H54 (cell line): ENCODE measurements at places on chromosomes 7 and 10.

DNA sequence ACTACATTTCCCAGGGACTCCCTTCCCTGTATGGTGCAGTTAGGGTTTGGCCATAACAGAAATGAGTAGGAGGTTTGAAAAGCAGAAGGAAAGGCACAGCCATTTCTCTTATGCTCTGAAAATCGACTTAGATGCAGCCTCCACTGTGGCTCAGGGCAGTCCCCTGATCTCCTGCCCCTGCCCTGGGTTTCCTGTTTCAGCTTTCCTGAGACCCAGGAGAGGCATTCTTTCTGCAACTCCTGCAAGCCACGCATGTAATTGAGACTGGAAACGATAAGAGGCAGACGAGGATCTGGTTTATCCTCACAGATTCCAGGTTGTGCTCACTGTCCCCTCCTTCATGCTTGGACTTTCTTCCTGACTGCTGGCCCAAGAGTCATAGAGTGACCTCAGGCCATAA is 461.2 kb upstream of the VSTM2A start:
- no peak for DNase-seq

GRCh38 chr10:98353170-98353569 is 61.8 kb downstream of the PYROXD2 start:
- no peak for DNase-seq

GRCh38 chr7:106290319-106290718 is 5.5 kb upstream of the NAMPT start:
- no peak for DNase-seq

- no peak for DNase-seq
Measured at GRCh38 chr10:99623919-99624318, 3.7 kb upstream of the SLC25A28 start.

- no peak for DNase-seq
Measured at GRCh38 chr7:42250411-42250810, 13.4 kb upstream of the GLI3 start.

DNA sequence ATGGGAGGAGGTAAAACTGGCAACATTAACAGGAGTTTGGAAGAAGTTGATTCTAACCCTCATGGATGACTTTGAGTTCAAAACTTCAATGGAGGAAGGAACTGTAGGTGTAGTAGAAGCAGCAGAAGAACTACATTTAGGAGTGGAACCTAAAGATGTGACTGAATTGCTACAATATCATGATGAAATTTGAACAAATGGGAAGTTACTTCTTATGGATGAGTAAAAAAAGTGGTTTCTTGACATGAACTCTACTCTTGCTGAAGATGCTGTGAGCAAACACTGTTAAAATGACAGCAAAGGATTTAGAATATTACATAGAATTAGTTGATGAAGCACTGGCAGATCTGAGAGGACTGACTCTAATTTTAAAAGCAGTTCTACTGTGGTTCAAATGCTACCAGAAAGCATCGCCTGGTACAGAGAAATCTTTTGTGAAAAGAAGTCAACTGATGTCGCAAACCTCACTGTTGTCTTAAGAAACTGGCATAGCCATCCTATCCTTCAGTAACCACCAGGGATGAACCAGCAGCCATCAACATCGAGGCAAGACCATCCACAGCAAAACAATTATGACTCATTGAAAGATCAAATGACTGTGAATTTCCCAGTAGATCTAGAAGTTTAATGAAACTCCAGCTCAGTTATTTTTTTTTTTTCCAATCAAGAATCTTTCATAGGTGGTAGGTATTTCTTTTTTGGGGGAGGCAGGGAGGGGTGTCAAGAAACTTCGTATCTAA is 20.8 kb downstream of the BRAF start:
- no peak for DNase-seq

- no peak for DNase-seq
Measured at GRCh38 chr10:90398566-90398965, 459.3 kb downstream of the HTR7 start.

DNA sequence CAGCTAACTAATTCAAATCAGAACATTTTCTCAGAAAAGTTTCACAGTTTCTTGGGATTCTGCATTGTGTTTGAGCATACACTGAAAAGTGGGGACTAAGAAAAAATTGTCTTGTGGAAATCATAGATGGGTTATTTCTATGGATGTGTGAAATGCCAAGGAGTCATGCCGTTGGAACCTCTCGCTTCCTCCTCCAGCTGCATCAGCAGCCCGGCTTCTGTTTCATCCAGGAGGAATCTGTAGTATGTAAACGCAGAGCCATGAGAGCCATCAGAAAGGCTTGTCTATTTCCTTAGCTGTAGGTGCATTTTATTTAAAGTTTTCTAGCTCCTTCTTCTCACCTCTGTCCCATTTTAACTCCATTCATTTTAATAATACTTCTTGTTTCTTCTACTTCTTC is 1144.1 kb downstream of the GATA3 start:
- no peak for DNase-seq

- DNase-seq: no peak
Measured at GRCh38 chr10:133224756-133225372, 5.2 kb upstream of the UTF1 start.

GRCh38 chr10:59096631-59097030 is 79.8 kb upstream of the PHYHIPL start:
- no peak for DNase-seq

DNA sequence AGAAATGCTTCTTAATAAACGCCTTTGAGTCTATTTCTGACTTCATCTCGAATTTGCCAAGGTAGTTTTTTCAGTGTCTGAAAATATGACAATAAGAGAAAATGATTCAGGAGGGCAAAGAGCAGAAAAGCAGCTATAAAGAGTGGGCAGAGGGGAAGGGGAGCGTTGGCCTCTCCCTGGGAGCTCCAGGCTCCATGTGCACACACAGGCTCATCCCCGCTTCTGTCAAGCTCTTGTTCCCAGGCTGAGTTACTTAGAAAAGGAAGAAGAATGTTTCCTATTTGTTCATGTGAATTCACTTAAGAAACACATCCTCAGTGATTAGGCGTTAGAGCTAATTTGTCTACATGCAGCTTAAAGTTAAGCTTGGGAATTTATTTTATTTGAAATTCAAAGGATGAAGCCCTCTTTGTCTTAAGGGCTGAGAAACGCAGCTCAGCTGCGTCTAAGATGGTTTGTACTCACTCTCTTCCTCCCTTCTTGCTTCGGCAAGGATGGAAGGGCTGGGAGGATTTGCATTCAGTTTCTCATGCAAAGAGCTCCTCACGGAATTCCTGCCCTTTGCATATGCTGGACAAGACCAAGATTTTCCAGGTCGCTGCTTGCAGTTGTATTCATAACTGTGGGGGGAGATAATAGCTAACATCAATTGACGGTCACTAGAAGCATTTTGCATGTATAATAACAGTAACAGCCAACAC is 29.0 kb upstream of the ATXN7L1 start:
- no peak for DNase-seq

- DNase-seq: no peak
Measured at GRCh38 chr7:38123494-38123893, 54.6 kb upstream of the STARD3NL start.

GRCh38 chr10:101840102-101840684 is 3.4 kb downstream of the KCNIP2 start:
- DNase-seq: no peak

GRCh38 chr10:93384006-93384405 is 98.1 kb downstream of the MYOF start:
- peak; percentile 79 for DNase-seq

- no peak for DNase-seq
Measured at GRCh38 chr10:48335788-48336187, 29.3 kb downstream of the MAPK8 start.

- DNase-seq: peak; percentile 91
Measured at GRCh38 chr10:102235598-102235920, 5.8 kb downstream of the PITX3 start.

- DNase-seq: peak; percentile 51
Measured at GRCh38 chr10:48608279-48608681, 3.4 kb upstream of the ARHGAP22 start.

DNA sequence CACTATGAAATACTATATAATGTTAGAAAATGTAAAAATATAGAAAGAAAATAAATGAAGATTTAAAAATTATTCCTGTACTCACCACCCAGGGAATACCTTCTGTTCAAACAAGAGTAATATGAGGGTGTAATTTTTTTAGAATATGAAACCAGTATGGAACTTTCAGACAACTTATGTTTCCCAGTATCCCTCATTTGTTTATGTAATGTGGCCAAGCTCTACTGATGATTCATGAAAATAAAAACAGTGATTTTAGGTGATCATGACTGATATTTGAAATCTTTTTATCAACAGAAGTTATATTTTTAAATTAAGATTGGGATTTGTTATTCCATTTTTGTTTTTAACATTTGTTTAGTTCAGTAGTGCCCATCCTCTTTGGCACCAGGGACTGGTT is 18.8 kb downstream of the SLK start:
- no peak for DNase-seq
